Activated CD8-positive, alpha-beta T cell treated with anti-CD3 and anti-CD28 coated beads for 36 hours (primary cell): ENCODE measurements at places on chromosomes 16 and 17. TPM values are rescaled to one million over a fixed set of nuclear protein-coding genes. Genes with fewer than 3 reads are reported as not detected.

The ITGA2B gene
- 1.7 TPM for total RNA-seq

The OR1A1 gene
- total RNA-seq, result not detected

The DOC2B gene
- not detected for total RNA-seq

The HIGD1B gene
- not detected for total RNA-seq

GRCh38 chr17:3666516-3666915 lies 1.9 kb downstream of the TAX1BP3 start:
- H3K4me3 ChIP-seq, result no peak overlapping the region
- no peak overlapping the region for H3K27ac ChIP-seq
- DNase-seq, result no peak
- H3K36me3 ChIP-seq, result peaks cover 9% of the 10 kb centered on the region
- no peaks in the 10 kb centered on the region for H3K27me3 ChIP-seq
- H3K4me1 ChIP-seq, result peaks cover 14% of the 10 kb centered on the region

- no peak overlapping the region for H3K27ac ChIP-seq
- H3K4me1 ChIP-seq, result peaks cover 21% of the 10 kb centered on the region
- no peak overlapping the region for H3K4me3 ChIP-seq
Measured at GRCh38 chr16:4409081-4409932, 7.1 kb downstream of the CORO7 start.
